Hepatocyte (in vitro differentiated cells): ENCODE measurements at places on chromosomes 4 and X.
A peak's percentile ranks its signal among the peaks of the same experiment; 100 is the strongest.

- DNase-seq: no peak
These were observed 9.5 kb downstream of the UBQLN2 start for GRCh38 chrX:56572975-56573374.

GRCh38 chrX:23907111-23907497, 634 bp downstream of the APOO start:
- DNase-seq: no peak

- peak; percentile 64 for DNase-seq
These were observed 121.7 kb upstream of the DIPK2B start for GRCh38 chrX:45322382-45322781.

- peak; percentile 64 for DNase-seq
These were observed 10.4 kb downstream of the L1CAM start for GRCh38 chrX:153875391-153876111.

- peak; percentile 80 for DNase-seq
These were observed 29.8 kb downstream of the ACOX3 start for GRCh38 chr4:8410641-8411271.
